ENCODE measurements at places on chromosomes 12 and 14.

- DNase-seq = peak; percentile 40
Observed at GRCh38 chr12:94596596-94596995, 53.8 kb downstream of the TMCC3 start.

GRCh38 chr12:13851828-13852227 is 129.6 kb downstream of the GRIN2B start:
- no peak for DNase-seq

GRCh38 chr14:38255408-38255672 is 553 bp downstream of the CLEC14A start:
- no peak for DNase-seq

DNA sequence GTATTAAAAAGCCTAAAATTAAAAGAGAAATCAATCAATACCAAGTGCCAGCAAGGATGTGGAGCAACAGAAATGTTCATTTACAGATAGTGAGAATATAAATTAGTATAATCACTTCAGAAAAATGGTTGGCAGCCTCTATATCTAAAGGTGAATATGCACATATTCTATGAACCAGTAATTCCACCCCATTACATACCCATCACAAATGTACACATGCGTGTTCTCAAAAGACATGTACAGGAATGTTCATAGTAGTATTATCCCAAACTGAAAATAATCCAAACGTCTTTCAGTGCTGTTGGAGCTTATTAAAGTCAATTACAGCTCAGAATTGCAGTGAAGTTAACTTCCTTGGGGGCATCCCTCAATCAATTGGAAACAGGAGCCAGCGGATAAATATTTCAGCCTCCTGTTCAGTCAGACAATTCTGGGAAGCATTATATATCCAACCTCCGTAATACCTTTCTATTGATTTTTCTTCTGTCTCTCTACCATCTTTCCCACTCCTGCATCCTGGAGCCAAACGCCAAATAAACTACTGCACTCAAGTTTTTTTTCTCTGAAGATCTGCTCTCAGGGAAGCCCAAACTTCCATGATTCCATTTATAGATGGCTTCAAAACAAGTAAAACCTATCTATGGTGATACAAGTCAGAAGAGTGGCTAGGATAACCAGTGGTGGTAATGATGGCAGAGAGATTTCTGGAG is 45.0 kb upstream of the OR5AU1 start:
- no peak for DNase-seq

- DNase-seq = no peak
Observed at GRCh38 chr12:88207921-88208620, 66.0 kb downstream of the TMTC3 start.

DNA sequence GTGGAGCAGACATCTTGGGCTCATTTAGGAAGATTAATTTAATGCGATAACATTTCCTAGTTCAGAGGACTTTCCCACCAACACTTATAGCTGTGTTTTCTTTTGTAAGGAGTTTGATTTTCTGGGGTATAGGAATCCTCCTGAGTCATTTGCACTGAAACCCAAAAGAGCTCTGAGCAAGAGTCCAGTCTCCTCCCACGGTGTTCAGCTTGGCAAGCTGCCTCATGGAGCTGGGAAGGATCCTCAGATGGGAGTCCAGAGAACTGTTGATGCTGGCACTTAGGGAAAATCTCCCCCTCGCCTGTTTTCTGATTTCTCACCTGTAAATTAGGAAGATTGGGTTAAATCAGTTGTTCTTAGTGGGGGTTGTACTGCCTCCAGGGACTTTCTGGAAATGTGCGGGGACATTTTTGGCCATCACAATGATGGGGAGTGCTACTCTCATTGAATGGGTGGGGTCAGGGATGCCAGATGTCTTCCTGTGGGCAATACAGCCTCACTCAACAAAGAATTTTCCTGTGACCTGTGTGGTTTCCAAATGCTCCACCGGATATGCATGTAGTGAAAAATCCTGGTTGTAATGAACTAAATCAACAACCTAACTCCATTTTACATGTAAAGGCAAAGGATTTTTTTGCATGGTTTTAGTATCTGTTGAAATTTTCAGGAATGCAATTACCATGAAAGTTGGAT is 150.6 kb downstream of the ADCK1 start:
- DNase-seq = no peak

- DNase-seq = peak; percentile 81
Observed at GRCh38 chr12:106673141-106673540, 90.3 kb downstream of the RFX4 start.

- no peak for DNase-seq
Observed at GRCh38 chr14:92866181-92866752, 56.7 kb upstream of the CHGA start.

GRCh38 chr14:105531894-105532623 is 5.7 kb downstream of the TMEM121 start:
- no peak for DNase-seq

GRCh38 chr12:101889211-101889752 is 11.9 kb downstream of the DRAM1 start:
- no peak for DNase-seq

DNA sequence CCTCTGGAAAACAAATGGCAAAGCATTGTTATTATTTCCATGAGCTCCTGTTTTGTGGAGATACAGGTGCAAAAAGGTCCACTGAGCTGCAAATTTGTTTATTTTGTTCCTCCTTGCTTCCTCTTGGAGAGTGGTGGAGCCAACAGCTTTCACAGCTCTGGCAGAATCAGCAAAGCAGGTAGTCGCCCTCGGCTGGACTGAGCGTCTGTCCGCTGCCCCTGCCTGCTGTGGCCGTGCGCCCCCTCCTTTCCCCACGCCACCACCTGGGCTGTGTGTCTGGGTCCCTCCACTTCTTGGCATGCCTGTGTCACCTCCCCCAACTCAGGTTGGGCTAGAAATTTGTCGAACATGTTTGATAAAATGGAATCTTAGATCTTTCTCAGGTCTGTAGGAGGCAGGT is 188.2 kb downstream of the TSPAN9 start:
- DNase-seq = no peak

GRCh38 chr14:52755607-52756316 is 25.8 kb downstream of the STYX start:
- DNase-seq = no peak

GRCh38 chr14:103329401-103330347 is 4.4 kb upstream of the EIF5 start:
- no peak for DNase-seq
